ENCODE measurements at places on chromosomes 2 and 18. TPM values are rescaled to one million over a fixed set of nuclear protein-coding genes. Genes with fewer than 3 reads are reported as not detected.

Gene SIX3
- not detected for total RNA-seq

Gene RAMP1
- 23.4 TPM for total RNA-seq

Gene SPATA3
- total RNA-seq, result not detected

Gene CRYGC
- not detected for total RNA-seq

Gene STAM2
- 20.1 TPM for total RNA-seq

Gene ACADL
- not detected for total RNA-seq

Gene CCDC121
- 1.2 TPM for total RNA-seq

Gene NEDD4L
- 11.4 TPM for total RNA-seq

Gene NYAP2
- not detected for total RNA-seq

Gene KCNJ3
- not detected for total RNA-seq

Gene MROH2A
- not detected for total RNA-seq

Gene LYPD1
- total RNA-seq, result 0.34 TPM

Gene ACVR1C
- not detected for total RNA-seq

Gene KCNIP3
- 2.0 TPM for total RNA-seq

Gene GPD2
- 48.5 TPM for total RNA-seq

Gene REG1A
- not detected for total RNA-seq

Gene FSIP2
- under 0.01 TPM for total RNA-seq

Gene CFAP65
- not detected for total RNA-seq

Gene DUSP2
- 1.2 TPM for total RNA-seq

Gene FEV
- total RNA-seq, result not detected

Gene DTNA
- 8.3 TPM for total RNA-seq

Measured in bronchus fibroblast of lung (primary cell).